ENCODE measurements at places on chromosomes 4 and X. TPM values are rescaled to one million over a fixed set of nuclear protein-coding genes. Genes with fewer than 3 reads are reported as not detected.

The DCAF8L2 gene
- not detected for total RNA-seq

The GAGE12E gene
- total RNA-seq: not detected

DNA sequence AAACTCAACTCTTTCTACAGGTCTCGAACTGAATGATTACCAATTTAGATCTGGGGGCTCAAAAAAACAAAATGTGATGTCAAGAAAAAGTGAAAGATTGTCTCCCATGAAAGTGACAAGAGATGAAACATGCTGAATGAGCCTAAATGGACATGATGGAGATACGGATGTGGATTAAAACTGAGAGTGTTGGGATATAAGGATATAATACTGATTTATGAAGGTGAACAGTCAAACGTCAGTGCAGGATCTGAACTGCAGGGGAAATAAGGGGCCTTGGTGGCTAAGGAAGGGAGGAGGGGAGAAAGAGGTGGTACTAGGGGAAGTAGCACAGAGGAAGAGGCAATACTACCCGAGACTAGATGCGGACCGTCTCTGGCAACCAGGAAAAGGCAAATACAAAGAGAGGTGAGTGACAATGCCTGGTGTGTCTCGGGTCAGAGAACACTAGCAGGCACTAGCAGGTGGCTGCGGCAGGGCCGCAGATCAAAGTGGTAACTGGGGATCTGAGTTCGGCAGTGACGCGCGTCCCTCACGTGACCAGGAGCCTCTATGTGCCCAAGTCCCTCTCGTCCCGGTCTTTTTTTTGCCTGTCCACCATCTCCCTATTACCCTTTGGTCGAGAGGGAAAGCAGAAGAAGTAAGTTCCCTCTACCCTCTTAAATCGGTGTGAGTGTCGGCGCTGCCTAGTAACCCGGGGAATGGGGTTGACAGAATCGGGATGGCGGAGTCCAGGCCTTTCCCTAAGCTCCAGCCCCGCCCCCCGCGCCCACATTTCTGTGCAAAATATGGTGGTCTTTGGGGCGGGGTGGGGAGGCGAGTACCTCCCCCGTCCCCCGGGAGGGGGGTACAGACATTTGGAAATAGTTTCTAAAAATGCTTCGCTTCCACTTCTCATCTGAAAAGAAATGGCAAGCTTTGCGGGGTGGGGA, at the start of gene TCEAL1:
TSS of gene TCEAL1 (plus strand) at position 590 of the 932 bp plus-strand sequence. CDS start 942 bp downstream, outside the sequence.
- peaks cover 7% of the 10 kb centered on the region for H3K4me1 ChIP-seq
- peak; percentile 72 for DNase-seq
- H3K4me3 ChIP-seq: peak within 1 kb of the TSS; percentile 45
- no peaks in the 10 kb centered on the region for H3K36me3 ChIP-seq

The IL3RA gene
- total RNA-seq: 0.78 TPM

The LDB2 gene
- total RNA-seq: 14.8 TPM

GRCh38 chrX:20132666-20133065, 9.0 kb downstream of the EIF1AX start:
- no peaks in the 10 kb centered on the region for H3K27me3 ChIP-seq
- H3K4me3 ChIP-seq: no peak overlapping the region
- H3K4me1 ChIP-seq: no peaks in the 10 kb centered on the region
- H3K36me3 ChIP-seq: no peaks in the 10 kb centered on the region
- no peak overlapping the region for H3K27ac ChIP-seq

The GPM6B gene
- 2.3 TPM for total RNA-seq

The SNCA gene
- total RNA-seq: not detected

DNA sequence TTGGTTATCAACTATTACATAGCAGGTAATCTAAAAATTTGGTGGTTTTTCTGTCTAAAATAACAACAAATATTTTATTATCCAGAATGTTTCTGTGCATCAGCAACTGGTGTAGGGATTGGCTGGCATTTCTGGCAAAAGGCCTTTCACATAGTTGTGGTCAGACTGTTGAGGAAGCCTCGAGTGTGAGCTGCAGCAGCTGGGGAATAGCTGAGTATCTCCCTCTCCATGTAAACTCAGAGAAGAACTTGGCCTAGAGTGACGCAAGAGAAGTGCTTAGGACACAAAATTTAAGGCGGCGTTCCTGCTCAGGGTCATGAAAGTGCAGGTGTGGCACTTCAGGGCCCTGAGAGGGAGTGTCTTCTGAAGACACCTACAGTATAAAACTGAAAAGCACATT, 558.9 kb downstream of the SPOCK3 start:
- DNase-seq: no peak
- H3K4me3 ChIP-seq: no peak overlapping the region
- no peaks in the 10 kb centered on the region for H3K4me1 ChIP-seq
- no peak overlapping the region for H3K27ac ChIP-seq
- H3K36me3 ChIP-seq: no peaks in the 10 kb centered on the region
- no peaks in the 10 kb centered on the region for H3K27me3 ChIP-seq

The RAB33B gene
- 4.0 TPM for total RNA-seq

- no peak overlapping the region for H3K4me3 ChIP-seq
- no peaks in the 10 kb centered on the region for H3K27me3 ChIP-seq
- no peaks in the 10 kb centered on the region for H3K36me3 ChIP-seq
- peaks cover 28% of the 10 kb centered on the region for H3K4me1 ChIP-seq
Measured at GRCh38 chr4:185566425-185566824, 31.1 kb upstream of the PDLIM3 start.

DNA sequence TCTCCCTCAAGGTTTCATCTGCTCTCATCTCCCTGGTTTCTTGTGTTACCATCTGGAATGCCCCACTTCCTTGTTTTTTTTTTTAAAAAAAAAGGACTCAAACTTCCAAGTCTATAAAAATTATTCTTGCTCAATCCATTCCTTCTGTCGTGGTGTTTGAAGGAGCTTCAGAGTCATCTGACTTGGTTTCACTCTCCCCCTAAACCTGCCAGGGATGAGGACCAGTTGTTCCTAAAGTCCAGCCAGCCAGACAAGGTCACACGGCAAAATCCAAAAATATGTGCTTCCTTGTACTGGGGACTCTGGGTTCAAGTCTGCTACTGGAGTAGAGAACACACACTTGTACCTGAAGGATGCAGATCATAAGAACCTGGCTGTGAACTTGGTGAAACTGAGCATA, 84.5 kb upstream of the GPM6B start:
- no peak for DNase-seq
- no peak overlapping the region for H3K4me3 ChIP-seq
- no peak overlapping the region for H3K27ac ChIP-seq
- H3K27me3 ChIP-seq: no peaks in the 10 kb centered on the region
- no peaks in the 10 kb centered on the region for H3K36me3 ChIP-seq

DNA sequence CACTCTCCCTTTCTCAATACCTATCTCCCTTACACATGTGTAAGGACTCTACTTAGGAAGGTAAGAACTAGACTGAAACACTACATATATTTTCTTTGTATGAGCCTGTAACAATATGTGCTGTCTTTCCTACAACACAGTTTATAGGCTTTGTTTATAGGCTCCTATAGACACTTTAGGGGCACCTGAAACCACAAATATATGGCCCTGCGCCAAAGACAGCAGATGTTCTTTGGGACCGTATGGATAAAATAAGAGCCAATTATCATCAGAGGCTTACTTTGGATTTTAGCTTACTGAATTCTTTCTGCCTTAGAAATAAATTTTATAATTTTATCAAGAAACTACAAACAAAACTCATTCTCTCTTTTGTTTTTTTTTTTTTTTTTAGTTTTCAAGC, 16.6 kb upstream of the CXCL3 start:
- no peak overlapping the region for H3K4me3 ChIP-seq
- no peaks in the 10 kb centered on the region for H3K27me3 ChIP-seq
- H3K36me3 ChIP-seq: no peaks in the 10 kb centered on the region
- no peaks in the 10 kb centered on the region for H3K4me1 ChIP-seq
- H3K27ac ChIP-seq: no peak overlapping the region

The SSX2B gene
- not detected for total RNA-seq

The SPANXN4 gene
- not detected for total RNA-seq

The SORBS2 gene
- 210 TPM for total RNA-seq

DNA sequence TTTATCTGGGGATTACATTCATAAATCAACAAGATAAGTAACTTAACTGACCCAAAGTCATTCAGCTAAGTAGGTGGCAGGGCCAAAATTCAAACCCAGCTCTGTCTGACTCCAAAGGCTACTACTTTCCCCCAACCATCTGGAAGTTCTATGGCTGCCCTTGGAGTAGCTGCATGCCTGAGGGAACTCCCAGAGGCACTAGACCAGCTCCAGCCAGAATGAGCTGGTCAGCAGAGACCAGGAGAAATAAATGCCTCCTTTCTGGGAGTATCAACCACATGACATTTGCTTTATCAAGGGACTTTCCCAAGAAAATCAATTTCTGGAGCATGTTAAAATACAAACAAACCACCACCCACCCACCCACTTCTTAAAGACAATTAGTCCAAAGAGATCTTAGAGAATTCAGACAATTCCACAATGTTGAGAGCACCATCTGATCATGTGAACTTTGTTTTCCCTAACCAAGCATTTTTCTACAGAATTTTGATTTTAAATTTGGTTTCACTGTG, 180.5 kb downstream of the EFHC2 start:
- H3K36me3 ChIP-seq: no peaks in the 10 kb centered on the region
- peak; percentile 12 for DNase-seq
- H3K4me1 ChIP-seq: no peaks in the 10 kb centered on the region
- H3K27ac ChIP-seq: no peak overlapping the region

The TMEM154 gene
- 0.52 TPM for total RNA-seq

- no peaks in the 10 kb centered on the region for H3K4me1 ChIP-seq
- DNase-seq: no peak
- no peaks in the 10 kb centered on the region for H3K27me3 ChIP-seq
- no peak overlapping the region for H3K27ac ChIP-seq
Measured at GRCh38 chrX:133593531-133593930, 178.2 kb upstream of the GPC4 start.

GRCh38 chrX:53280331-53281320, 758 bp downstream of the IQSEC2 start:
- peaks cover 28% of the 10 kb centered on the region for H3K4me1 ChIP-seq
- no peaks in the 10 kb centered on the region for H3K36me3 ChIP-seq
- DNase-seq: no peak

The ARFIP1 gene
- total RNA-seq: 13.8 TPM

DNA sequence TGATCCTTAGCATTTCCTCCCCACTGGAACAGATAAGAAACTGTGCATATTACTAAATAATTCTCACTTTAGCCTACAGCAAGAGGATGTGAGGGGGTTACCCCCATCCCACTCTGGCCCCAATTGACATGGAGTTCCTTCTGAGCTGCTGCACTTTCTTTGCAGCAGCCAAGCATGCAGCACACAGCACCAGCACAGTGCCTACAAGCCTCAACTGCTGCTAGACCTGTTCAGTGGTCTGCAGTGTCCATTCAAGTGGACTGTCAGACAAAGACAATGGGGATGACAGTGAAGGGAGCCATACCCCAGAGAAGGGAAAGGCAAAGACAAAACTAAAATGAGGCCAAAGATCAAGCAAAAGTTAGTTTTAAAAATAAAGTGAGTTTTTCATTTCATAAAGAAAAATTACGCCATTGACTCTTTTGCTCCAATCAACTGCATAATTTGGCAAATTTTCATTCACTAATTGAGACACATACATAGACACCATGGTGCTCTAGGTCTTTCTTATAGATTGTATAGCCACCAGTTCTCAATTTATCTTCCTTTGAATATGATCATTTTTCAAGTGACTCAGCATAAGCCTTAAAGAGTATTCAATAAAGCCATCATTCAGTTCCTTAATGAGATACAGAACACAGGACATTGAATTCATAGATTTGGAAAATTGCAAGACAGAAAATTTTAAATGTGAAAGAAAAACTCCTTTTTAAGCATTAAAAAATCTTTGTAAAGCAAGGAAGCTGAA, 410.6 kb downstream of the HNRNPD start:
- no peak for DNase-seq
- H3K4me3 ChIP-seq: no peak overlapping the region
- H3K36me3 ChIP-seq: no peaks in the 10 kb centered on the region
- H3K4me1 ChIP-seq: no peaks in the 10 kb centered on the region
- H3K27me3 ChIP-seq: no peaks in the 10 kb centered on the region

DNA sequence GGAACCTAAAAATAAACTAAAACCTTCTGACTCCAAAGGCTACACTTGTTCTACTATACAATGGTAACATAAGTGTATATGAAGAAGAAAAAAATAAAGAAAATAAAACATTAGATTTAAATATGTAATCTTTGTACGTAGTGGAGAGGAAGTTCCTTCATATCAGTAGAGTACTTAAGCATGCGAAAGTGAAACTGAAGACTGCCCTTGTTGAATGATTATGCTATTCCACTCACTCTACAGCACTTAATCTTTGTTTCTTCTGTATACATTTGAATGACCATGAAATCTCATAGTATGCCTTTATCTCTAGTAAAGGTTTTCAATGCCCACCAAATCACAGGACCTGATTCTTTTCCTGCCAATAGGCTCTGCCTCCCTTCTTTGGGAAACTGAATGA, 78.9 kb downstream of the NDST3 start:
- H3K27me3 ChIP-seq: no peaks in the 10 kb centered on the region
- H3K4me1 ChIP-seq: no peaks in the 10 kb centered on the region
- no peaks in the 10 kb centered on the region for H3K36me3 ChIP-seq
- no peak overlapping the region for H3K27ac ChIP-seq

DNA sequence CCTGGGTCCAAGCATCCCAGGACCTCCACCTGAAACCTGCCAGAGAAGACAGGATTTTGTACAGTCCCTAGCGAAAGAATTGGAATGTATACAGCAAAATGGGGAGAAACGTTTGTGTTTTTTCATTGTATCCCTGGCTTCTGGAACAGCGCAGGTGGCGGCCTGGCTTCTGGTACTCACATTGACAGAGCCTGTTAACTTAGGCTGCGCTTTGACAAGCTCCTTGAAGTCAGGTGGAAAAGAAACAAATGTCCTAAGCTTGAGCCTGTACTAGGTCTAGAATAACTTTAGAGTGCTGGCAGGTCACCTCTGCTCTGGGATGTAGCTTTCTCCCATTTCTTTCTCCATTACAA, 343.7 kb upstream of the KLF3 start:
- H3K4me1 ChIP-seq: peaks cover 23% of the 10 kb centered on the region
- no peaks in the 10 kb centered on the region for H3K36me3 ChIP-seq
- peak overlapping the region; percentile 18 for H3K27ac ChIP-seq

- no peak for DNase-seq
- H3K4me3 ChIP-seq: no peak overlapping the region
- no peak overlapping the region for H3K27ac ChIP-seq
Measured at GRCh38 chr4:109091727-109092409, 210.6 kb downstream of the COL25A1 start.

DNA sequence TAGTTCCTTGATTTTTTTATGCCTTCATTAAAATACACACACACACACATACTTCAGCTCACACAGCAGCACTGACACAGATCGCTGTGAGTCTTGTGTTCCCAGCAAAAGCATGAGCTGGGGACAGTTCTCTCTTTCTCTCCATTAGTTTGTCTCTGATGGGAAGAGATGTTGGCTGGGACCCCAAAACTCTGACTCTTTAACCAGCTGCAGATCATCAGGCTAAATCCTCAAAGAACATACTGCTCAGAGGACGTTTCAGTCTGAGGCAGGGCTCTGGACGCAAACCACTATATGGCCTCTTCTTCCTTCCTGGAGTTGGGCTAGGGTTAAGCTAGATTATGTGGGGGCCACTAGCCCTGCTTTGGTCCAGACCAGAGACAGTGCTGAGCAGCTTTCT, 109.6 kb downstream of the NHSL2 start:
- no peak overlapping the region for H3K4me3 ChIP-seq
- DNase-seq: no peak
- H3K4me1 ChIP-seq: peaks cover 14% of the 10 kb centered on the region
- no peaks in the 10 kb centered on the region for H3K27me3 ChIP-seq

Measured in body of pancreas (tissue), 4 donors.